ENCODE measurements at places on chromosomes 16 and 17. TPM values are rescaled to one million over a fixed set of nuclear protein-coding genes. Genes with fewer than 3 reads are reported as not detected.

The EFNB3 gene
- 1.2 TPM for total RNA-seq

The TP53TG3B gene
- total RNA-seq, result 0.66 TPM

The CD300E gene
- total RNA-seq, result not detected

The BOLA2 gene
- 29.0 TPM for total RNA-seq

The CES5A gene
- not detected for total RNA-seq

The WNT9B gene
- not detected for total RNA-seq

The TRPV2 gene
- total RNA-seq, result 0.28 TPM

The MMP15 gene
- total RNA-seq, result 32.1 TPM

The LRRC37A3 gene
- total RNA-seq, result 1.8 TPM

The GNG13 gene
- total RNA-seq, result not detected

The KRT222 gene
- total RNA-seq, result 0.70 TPM

The TP53TG3 gene
- not detected for total RNA-seq

The RGS11 gene
- 4.4 TPM for total RNA-seq

The NACA2 gene
- total RNA-seq, result not detected

The SHCBP1 gene
- total RNA-seq, result 39.6 TPM

The ESRP2 gene
- 0.15 TPM for total RNA-seq

The CMTR2 gene
- 8.1 TPM for total RNA-seq

The C17orf107 gene
- total RNA-seq, result 0.36 TPM

The CA5A gene
- not detected for total RNA-seq

The TERB1 gene
- not detected for total RNA-seq

The ITGAE gene
- total RNA-seq, result 81.5 TPM

The IRX5 gene
- total RNA-seq, result 1.3 TPM

All from A549 treated with ZK216348 at 1 μM for 4 hours (cell line).